ENCODE measurements at places on chromosomes 1 and 21. TPM values are rescaled to one million over a fixed set of nuclear protein-coding genes. Genes with fewer than 3 reads are reported as not detected.
A peak's percentile ranks its signal among the peaks of the same experiment; 100 is the strongest.

AADACL3 gene
- total RNA-seq: 0.35 TPM

DNA sequence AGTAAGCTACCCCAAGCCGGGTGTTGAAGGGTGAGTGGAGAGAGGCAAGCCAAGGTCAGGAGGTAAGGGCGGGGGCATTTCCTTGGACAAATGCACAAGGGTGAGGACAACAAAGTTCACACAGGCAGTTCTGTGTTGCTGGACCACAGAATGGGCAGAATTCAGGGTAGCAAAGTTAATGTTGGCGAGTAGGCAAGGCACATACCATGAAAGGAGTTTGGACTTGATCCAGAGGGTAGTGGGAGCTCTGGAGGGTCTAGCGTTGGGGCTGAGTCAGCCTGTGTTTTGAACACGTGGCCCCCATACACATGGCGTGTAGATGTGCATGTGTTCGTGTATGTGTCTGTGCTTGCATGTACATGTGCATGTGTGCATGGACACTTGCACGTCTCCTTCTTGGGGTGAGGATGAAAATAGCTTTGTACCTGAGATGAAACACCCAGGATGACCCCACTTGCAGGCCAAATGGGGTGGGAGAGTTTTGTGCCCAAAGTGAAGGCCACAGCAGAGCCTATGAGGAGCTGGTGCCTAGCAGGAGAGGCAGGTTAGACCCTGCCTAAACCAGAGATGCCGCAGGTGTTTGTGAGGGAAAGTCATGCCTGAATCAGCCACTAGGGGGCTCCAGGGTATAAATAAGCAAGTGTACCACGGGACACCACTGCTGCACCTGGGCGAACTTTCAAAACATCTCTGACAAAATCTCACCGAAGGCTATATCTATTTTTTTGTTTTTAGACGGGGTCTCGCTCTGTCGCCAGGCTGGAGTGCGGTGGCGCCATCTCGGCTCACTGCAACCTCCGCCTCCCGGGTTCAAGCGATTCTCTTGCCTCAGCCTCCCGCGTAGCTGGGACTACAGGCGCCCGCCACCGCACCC, 21.8 kb downstream of the SLC27A3 start:
- DNase-seq: peak; percentile 84

FCER1G gene
- 0.90 TPM for total RNA-seq

DNA sequence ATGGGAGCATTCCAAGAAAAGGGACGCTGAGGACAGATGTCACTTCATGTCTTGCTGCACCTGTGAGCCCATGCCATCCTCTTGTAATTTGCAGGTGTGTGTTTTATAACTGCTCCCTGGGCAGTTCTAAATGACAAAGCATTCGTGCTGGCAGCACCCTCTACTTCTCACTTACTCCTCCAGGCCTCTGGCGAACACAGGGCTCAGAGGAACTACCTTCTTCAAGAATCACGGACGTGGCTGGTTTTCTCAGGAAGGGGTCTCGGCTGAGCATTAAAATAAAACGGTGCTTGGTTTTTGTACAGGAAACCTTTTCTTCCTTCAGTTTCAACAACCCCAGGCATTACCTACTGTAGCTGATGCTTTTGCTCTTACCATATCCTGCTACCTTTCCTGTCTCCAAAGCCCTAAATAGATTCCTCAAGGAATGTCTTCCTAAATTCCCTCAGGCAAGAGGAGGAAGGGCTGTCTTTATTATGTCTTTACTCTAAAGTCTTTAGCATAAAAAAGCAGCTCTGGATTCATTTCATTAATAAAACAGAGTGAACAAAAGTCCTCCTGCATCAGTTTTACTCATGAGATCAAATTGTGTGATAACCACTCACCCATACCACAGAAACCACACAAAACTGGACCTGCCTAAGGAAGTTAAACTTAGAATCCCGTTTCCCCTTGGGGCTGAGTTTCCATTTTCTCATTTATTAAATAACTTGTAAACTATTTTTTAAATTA, 79.0 kb upstream of the MAP10 start:
- DNase-seq: peak; percentile 51

- no peak for DNase-seq
Observed at GRCh38 chr1:156772222-156772621, 4.9 kb downstream of the PRCC start.

DNA sequence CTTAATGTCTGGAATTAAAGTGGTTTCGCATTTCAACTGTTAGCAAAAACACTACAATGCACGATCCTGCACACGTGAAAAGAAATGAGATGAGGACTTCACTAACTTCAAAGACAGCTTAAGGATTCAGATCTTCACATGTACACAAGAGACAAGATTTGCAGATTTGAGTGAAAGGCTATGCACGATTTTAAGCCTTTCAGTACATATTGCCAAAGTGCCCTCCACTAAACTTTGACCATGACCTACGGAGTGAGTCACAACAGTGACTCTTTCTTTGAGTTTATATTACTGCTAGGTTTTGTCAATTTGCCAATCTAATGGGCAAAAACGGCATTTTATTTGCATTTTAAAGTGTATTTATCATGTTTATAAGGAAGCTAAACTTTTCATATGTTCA, 41.2 kb upstream of the CR1L start:
- DNase-seq: no peak

- DNase-seq: peak; percentile 17
Observed at GRCh38 chr21:44449473-44450363, 5.6 kb upstream of the LRRC3 start.

DNA sequence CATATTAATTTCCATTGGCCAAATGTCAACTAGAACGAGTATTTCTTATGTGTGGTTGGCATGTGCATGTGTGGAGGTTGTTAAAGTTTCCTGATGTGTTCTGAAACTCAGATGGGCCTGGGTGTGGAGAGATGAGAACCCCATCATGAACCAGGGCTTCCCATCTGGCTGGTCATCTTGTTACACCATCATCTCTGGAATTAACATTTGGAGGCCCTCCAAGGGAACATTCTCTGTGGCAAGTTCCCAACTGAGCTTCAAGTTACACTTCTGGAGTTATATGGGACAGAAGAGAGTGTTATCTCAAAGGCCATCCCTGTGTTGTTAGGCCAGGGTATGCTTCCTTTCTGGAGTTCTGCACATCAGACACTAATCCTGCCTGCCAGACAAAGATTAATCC, 183.6 kb downstream of the TTLL7 start:
- no peak for DNase-seq

DNA sequence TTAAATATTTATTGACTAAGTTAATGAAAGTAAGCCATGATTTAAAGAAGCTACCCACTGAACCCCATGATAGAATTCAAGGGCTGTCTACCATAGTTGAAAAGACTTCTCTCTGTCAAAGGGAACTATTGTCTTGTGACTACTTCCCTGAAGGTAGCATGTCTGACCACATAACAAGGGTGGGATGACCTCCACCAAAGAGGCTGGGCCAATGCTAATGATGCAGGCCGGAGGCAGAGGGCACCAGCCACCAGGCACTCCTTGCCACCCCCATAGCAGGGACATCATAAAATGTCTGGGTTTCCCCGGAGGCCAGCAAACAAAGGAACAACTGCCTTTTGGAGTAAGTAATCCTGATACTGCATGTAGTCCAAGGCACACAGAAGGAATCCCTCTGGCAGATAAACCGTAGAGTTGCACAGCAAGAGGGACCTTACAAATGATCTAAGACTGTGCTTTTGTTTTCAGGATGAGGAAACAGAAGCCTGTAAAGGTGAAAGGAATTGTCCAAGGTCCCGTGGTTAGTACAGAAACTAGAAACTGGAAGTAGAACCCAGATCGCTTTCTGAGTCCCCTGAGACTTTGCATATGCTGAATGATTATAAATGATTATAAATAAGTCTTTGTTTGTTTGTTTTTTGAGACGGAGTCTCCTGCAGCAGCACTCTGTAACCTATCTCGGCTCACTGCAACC, 33.5 kb upstream of the ITPKB start:
- no peak for DNase-seq

GRCh38 chr1:8858888-8859706, 19.4 kb downstream of the ENO1 start:
- DNase-seq: no peak

DNA sequence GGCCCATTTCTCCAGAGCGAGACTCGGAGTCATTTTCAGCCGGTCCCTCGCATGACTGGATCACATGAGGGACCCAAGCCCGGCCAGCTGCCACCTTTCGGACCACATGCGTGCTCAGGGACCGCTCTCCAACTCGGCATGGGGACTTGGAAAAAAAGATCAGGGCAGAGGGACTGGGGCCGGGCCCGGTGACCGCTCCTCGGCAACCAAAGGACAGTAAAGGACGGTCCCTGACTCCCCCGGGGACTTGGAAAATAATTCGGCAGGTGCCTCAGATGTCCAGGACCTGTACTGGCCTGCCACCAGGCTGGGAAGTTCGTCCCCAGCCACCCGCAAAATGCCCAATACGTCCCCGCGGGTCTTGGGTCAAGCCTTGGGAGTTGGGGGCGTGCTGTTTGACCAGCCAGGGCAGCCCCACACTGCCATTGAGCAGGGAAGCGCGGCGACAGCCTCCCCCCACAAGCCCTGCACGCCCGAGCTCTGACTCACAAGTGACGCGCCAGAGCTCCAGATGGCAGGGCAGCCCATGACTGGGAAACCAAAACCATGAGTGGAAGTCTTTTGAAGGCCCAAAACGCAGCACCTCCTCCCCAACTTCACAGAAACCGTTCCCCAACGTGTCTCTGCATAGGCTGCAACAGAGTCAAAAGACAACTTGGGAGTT, 134.5 kb downstream of the LIPI start:
- DNase-seq: no peak

GRCh38 chr1:245054105-245054504, 100.7 kb upstream of the KIF26B start:
- DNase-seq: no peak

DNA sequence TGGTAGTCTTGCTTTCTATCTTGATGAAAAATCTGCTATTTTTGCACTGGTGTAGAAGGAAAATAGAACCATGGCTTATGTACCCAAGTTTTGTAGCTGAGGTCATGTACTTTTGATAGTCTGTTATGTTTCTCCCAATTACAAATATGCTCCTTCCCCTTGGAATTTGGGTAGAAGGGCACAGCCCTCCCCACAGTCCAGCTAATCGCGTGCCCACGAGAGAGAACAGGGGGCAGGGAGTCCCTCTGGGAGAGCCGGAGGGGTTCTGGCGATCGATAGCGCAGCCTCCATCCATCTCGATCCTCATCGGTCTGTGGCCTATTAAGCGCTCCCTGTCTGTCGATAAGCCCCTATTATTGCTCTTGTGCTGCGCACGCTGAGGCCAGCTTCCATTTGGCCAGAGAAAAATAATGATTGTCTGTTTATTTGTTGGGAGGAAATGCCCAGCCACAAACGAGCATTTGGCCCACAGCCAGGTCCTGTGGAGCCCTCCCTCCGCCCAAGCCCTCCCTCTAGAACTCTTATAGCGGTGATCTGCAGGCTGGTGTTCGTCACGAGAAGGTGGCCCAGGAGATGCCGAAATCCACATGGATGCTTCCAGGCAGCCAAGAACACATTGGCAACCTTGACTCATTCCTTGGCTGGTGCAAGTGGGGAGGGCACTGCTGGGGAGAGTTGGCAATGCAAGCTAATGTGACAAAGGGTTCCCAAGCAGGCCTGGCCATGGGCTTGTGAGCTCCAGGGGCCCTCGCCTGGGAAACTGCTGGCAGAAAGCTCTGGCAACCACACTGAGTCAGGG, 134.7 kb upstream of the TNR start:
- DNase-seq: no peak

- no peak for DNase-seq
Observed at GRCh38 chr1:23836037-23836436, 10.8 kb upstream of the HMGCL start.

CAMK1G gene
- 0.20 TPM for total RNA-seq

F13B gene
- not detected for total RNA-seq

DNA sequence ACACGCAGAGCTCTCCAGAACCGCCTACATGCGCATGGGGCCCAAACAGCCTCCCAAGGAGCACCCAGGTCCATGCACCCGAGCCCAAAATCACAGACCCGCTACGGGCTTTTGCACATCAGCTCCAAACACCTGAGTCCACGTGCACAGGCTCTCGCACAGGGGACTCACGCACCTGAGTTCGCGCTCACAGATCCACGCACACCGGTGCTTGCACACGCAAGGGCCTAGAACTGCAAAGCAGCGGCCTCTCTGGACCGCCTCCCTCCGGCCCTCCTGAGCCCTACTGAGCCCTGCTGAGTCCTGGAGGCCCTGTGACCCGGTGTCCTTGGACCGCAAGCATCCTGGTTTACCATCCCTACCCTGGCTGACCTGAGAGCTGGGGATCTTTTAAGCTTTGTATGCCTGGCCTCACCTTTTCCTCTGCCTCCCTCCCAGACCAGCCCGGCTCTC, 8.3 kb downstream of the OLIG2 start:
- no peak for DNase-seq

- DNase-seq: peak; percentile 63
Observed at GRCh38 chr1:46248122-46248920, 758 bp downstream of the RAD54L start.

KRTAP21-2 gene
- not detected for total RNA-seq

DNA sequence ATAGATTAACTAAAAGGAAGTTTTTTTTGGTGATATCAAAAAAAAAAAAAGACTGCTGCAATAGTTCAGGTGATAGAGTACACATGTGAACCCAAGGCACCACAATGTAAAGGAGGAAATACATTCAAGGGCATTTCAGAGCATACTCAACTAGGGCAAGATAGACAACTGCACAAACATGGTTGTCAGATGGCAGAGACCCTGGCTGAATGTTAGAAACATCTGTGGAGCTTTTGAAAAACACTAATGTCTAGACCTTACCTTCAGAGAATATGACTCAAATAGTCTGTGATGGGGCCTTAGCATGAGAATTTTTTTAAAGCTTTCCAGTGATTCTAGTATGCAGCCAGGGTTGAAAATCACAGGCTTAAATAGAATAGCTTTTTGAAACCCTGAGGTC, 173.6 kb downstream of the VAV3 start:
- no peak for DNase-seq

DNA sequence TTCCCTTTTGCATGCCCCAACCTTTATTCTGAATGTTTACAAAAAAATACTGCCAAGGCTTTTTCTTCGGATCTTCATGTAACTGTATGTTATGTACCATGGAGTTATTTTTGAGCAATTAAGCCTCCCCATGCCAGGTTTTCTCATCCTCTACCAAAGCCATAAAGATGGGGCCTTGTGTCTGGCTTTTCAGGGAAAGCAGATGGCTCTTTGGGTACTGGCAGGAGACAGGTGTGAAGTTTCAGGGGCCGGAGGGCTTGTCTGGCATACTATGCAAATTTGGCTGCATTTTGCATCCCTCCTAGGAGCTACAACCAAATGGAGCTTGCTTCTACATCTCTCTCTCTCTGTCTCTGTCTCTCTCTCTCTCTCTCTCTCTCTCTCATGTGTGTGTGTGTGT, 28.1 kb upstream of the PLXNA2 start:
- no peak for DNase-seq

GIPC2 gene
- total RNA-seq: 0.90 TPM

UQCRHL gene
- 2.6 TPM for total RNA-seq

FASLG gene
- not detected for total RNA-seq

S100A14 gene
- 0.63 TPM for total RNA-seq

DNA sequence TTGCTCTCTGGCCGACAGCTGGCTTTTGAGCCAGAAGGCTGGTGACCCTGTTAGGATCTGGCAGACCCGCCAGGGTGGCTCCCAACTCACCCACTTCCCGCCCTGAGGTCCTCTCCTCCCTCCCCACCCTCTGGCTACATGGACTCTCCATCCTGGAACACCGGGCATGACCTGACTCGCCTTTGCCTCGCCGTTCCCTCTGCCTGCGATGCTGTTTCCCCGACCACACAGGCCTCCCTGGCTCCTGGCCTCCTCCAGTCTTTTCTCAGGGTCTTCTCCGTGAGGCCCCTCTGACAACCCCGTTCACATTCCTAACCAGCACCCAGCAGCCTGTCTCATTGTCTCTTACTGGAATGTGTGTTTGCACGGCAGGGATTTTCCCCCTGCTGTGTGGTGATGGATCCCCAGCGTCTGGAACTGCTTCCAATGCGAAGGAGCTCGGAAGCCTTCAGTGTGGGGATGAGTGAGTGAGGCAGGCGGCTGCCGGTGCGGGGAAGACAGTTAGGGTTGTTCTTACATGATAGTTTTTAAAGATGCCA, 46.0 kb upstream of the POFUT2 start:
- DNase-seq: peak; percentile 36

Data from H9 (cell line).